ENCODE measurements at places on chromosomes 4 and X.

GRCh38 chr4:134627366-134627765 is 425.8 kb upstream of the PABPC4L start:
- DNase-seq, result no peak

- no peak for DNase-seq
Measured at GRCh38 chr4:184328022-184328736, 110.5 kb upstream of the ENPP6 start.

DNA sequence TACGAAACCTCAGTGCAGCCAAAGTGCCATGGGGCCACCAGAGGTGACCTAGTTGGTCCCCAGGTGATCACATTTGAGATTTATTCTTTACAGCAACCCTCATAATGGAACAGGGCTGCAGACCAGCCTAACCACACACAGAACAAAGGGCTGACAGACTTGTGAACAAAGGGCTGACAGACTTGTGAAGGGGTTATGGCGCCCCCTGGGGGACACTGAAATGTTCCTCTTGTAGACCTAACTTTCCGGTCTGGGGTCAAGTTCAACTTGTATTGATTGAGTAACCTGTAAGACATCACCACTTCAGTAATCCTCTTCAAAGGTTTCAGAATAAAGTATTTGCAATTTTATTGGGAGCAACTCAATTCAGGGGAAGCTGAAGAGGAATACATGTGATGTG is 175.9 kb upstream of the RPS6KA3 start:
- peak; percentile 46 for DNase-seq

GRCh38 chr4:54005475-54005874 is 58.9 kb downstream of the CHIC2 start:
- no peak for DNase-seq

DNA sequence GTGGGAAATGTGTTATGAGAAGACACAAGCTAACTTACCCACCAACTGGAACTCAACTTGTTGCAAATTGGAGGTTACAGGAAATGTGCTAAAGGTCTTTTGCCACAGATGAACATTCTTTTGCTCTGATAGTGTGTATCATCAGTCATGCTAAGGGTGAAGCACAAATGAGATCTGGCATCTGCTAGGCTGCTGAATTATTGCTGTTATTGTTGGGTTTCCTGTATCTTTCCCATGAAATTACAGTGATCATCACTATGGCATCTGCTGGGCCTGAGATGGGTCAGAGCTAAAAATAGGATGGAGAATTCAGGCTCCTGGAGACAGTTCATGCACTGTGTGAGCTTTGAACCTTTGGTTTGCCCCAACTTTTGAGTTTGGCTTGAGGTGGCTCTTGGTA is 124.5 kb downstream of the NPNT start:
- no peak for DNase-seq
